ENCODE measurements at places on chromosomes 1 and 21.

- no peak for DNase-seq
Measured at GRCh38 chr1:107449326-107449725, 308.5 kb downstream of the NTNG1 start.

- no peak for DNase-seq
Measured at GRCh38 chr1:208183977-208184911, 59.9 kb downstream of the PLXNA2 start.

- no peak for DNase-seq
Measured at GRCh38 chr1:33805988-33806387, 57.9 kb upstream of the HMGB4 start.

DNA sequence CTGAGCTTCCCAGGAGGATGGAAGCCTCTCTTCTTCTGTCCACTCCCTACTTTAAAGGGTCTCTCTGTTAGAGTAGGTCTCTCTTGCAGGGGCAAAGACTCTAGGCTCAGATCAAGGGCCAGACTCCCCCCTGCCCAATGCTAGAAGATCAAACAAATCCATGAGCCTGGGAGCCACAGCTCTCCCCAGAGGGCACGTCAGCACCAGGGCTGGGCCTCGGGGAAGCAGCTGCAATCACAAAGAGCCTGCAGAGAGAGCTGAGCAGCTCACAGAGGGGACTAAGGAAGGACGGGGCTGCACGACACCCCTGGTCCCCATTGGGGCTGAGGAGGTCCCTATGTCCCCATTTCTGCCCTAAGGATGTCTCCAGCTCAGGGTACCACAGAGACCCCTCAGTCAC lies 3.9 kb downstream of the CNTN2 start:
- DNase-seq = no peak
